Endothelial cell of umbilical vein (primary cell): ENCODE measurements at places on chromosomes 11 and 22. TPM values are rescaled to one million over a fixed set of nuclear protein-coding genes. Genes with fewer than 3 reads are reported as not detected.
A peak's percentile ranks its signal among the peaks of the same experiment; 100 is the strongest.

DNA sequence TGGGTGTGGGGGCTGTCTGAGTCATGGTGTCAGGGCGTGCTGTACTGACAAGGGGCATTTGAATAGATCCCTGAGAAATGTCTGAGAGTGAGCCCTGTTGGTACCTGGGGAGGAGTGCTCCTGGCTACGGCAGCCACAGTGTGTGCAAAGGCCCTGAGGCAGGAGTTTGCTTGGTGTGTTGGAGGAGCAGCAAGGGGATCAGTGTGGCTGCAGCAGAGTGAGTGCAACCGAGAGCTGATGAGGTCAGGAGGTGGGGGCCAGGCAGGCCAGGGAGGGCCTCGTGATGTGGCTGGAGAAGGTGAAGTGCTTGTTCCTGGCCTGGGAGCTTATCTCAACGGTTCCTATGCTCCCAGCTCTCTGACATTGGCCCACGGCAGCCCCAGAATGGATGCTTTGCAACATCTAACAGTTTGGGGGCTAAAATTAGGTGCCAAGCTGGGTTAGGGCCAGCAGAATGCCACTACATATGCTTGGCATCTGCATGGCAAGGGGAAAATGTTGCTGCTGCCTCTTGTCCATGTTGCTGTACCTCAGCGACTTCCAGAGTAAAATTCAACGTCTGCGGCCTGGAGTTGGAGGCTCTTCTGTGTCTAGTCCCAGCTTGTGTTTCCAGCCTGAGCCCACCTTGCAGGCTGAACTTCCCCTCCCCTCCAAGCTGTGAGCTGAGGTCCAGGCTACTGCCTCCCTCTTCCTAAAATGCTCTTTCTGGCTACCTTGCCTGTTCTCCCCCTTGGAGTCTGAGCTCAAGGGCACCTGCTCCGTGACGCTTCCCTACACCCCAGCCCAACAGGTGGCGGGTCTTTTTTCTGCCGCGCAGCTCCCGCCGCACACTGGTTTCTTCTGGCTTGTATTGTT lies 48.2 kb upstream of the MYEOV start:
- peaks cover 8% of the 10 kb centered on the region for H3K27me3 ChIP-seq
- H3K4me1 ChIP-seq = no peaks in the 10 kb centered on the region
- no peak for DNase-seq
- no peak overlapping the region for H3K4me3 ChIP-seq
- no peaks in the 10 kb centered on the region for H3K36me3 ChIP-seq

GRCh38 chr22:30422481-30423300 lies 2.9 kb upstream of the MTFP1 start:
- H3K4me1 ChIP-seq = peaks cover 59% of the 10 kb centered on the region
- no peaks in the 10 kb centered on the region for H3K27me3 ChIP-seq
- DNase-seq = peak; percentile 60
- H3K4me3 ChIP-seq = no peak overlapping the region
- peak overlapping the region; percentile 98 for H3K27ac ChIP-seq

DNA sequence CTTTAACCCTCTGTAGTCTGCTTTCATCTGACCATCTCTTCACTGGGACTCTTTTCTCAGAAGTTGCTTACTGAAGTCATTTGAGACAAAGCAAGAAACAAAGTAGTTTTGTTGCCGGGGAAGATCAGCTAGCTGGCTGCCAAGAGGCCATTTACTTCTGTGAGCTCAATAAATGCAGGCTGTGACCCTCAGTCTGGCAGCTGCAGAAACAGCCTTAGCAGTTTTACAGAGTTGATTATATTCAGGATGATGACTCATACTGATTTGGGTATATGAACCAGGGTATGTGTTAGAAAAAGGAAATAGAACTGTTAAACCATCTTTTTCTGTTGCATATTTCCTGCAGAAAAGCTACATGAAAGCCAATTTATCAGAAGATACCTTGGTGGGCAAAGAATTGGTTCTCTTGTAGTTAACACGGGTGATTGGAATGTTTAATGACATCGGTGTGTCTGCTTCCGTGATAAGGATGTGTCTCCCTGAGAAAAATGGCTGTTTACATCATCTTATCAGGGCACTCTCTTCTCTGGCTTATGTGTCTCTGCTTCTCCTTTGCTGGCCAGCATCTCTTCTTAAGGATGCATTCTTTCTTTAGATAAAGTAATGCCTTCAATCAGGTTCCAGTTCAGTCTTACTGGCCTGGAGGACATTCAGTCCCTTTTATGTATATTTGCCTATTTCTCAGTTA lies 18.5 kb downstream of the FIBIN start:
- H3K27me3 ChIP-seq = no peaks in the 10 kb centered on the region
- H3K4me1 ChIP-seq = no peaks in the 10 kb centered on the region
- H3K4me3 ChIP-seq = no peak overlapping the region
- peak; percentile 72 for DNase-seq
- H3K36me3 ChIP-seq = no peaks in the 10 kb centered on the region

DNA sequence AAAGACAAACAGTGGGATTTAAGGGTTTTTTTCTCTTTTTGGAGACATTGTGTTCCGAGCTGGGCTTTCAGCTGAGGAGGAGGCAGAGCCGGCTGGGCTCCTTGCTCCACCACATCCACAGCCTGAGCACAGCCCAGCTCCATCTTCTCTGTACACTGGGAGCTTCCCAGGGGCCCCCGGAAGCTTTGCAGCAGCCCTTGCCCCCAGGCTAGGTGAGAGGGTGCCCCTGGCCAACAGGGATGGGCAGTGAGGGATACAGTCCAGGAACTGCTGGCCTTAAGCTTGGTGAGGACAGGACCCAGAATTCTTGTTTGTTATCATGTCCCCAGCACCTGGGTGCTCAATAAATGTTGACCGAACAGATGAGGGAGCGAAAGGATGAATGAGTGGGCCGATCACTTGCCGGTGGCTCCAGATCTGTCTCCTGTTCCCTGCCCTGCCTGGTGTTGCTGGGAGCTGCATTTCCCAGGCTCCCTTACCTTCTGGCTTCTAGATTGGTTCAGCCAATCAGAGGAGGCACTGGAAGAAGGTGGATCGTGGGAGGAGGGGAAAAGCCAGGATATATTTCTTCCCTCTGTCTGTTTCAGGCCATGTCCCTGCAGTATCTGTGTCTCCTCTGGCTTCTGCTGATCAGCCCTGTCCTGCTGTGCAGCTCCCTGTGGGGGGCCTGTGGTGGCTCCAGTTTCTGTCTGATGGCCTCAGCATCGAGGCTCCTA lies 26.5 kb upstream of the NECTIN1 start:
- peaks cover 16% of the 10 kb centered on the region for H3K27me3 ChIP-seq
- no peak overlapping the region for H3K27ac ChIP-seq
- H3K4me3 ChIP-seq = no peak overlapping the region
- H3K4me1 ChIP-seq = no peaks in the 10 kb centered on the region

- no peak overlapping the region for H3K4me3 ChIP-seq
- no peak for DNase-seq
- H3K27ac ChIP-seq = no peak overlapping the region
- H3K4me1 ChIP-seq = no peaks in the 10 kb centered on the region
- no peaks in the 10 kb centered on the region for H3K27me3 ChIP-seq
These were observed 145.5 kb downstream of the TRIM29 start for GRCh38 chr11:119992171-119993051.

GRCh38 chr11:92330114-92330513 lies 105.5 kb downstream of the FAT3 start:
- no peaks in the 10 kb centered on the region for H3K27me3 ChIP-seq
- no peak for DNase-seq
- H3K36me3 ChIP-seq = no peaks in the 10 kb centered on the region
- H3K27ac ChIP-seq = no peak overlapping the region
- no peak overlapping the region for H3K4me3 ChIP-seq

DNA sequence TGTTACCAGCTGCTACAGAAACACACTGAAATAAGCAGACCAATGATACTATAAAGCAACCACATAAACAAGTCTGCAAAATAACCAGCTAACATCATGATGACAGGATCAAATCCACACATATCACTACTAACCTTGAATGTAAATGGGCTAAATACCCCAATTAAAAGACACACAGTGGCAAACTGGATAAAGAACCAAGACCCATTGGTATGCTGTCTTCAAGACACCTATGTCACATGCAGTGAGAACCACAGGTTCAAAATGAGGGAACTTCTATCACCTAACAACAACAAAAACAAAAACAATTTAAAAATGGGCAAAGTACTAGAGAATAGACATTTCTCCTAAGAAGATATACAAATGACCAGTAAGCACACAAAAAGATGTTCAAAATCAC lies 89.9 kb downstream of the ARHGAP32 start:
- H3K27me3 ChIP-seq = no peaks in the 10 kb centered on the region
- no peaks in the 10 kb centered on the region for H3K4me1 ChIP-seq
- DNase-seq = no peak
- H3K36me3 ChIP-seq = no peaks in the 10 kb centered on the region
- no peak overlapping the region for H3K4me3 ChIP-seq

DNA sequence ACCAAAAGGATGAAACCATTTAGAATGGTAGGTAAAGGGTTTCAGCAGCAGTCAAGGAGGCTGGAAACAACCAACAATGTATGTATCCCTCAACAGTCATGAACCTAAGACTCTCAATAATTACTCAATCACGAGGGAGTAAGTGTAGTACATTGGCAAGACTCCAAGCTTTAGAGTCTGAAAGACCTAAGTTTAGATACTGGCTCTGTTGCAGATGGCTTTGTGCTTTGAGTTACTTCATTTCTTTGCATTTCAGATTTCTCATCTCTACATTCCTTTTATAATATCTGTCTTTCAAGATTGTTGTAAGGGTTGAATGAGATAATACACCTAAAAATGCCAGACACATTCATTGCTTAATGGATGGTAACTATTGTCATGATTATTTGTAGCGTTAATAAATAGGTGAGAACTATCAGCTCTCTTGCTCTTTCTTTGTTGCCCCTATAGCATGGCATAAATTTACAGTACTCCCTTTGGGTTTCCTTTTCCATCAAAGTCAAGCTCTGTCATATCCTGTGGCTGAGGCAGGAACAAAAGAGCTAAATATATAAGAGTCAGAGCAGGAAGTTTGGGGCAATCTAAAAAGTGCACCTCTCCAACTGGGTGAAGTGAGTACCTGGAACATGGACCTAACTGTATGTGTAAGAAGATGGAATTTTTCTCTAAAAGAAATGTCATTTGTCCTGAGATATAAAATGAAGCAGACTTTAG lies 228.2 kb upstream of the ZC3H12C start:
- H3K27me3 ChIP-seq = no peaks in the 10 kb centered on the region
- H3K4me1 ChIP-seq = peaks cover 23% of the 10 kb centered on the region
- H3K4me3 ChIP-seq = no peak overlapping the region
- peak; percentile 43 for DNase-seq

DNA sequence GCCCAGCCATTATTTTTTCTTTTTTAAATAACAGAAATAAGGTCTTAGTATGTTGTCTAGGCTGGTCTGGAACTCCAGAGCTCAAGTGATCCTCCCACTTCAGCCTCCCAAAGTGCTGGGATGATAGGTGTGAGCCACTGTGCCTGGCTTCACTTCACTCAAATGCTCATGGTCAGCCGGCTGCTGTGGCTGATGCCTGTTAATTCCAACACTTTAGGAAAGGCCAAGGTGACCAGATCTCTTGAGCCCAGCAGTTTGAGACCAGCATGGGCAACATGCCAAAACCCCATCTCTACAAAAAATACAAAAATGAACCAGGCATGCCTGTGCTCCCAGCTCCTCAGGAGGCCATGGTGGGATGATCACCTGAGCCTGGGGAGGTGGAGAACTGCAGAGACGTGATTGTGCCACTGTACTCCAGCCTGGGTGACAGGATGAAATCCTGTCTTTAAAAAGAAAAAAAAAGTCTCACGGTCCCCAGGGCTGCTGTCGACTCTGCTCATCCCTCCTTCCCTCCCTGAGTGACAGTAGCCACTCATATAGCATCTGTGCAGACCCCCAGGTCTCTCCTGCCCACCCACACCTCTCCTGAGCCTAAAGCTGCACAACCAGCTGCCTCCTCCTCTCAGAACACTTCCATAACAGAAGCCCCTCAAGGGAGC lies 3.6 kb downstream of the YDJC start:
- no peaks in the 10 kb centered on the region for H3K27me3 ChIP-seq
- H3K4me1 ChIP-seq = no peaks in the 10 kb centered on the region
- DNase-seq = no peak
- peaks cover 16% of the 10 kb centered on the region for H3K36me3 ChIP-seq
- H3K27ac ChIP-seq = no peak overlapping the region

- no peaks in the 10 kb centered on the region for H3K27me3 ChIP-seq
- H3K27ac ChIP-seq = no peak overlapping the region
- H3K4me3 ChIP-seq = no peak overlapping the region
- DNase-seq = no peak
- no peaks in the 10 kb centered on the region for H3K4me1 ChIP-seq
These were observed 98.8 kb downstream of the CRYBB2 start for GRCh38 chr22:25318081-25318823.

- no peaks in the 10 kb centered on the region for H3K27me3 ChIP-seq
- peaks cover 22% of the 10 kb centered on the region for H3K4me1 ChIP-seq
- H3K36me3 ChIP-seq = no peaks in the 10 kb centered on the region
- peak within 1 kb of the TSS; percentile 32 for H3K27ac ChIP-seq
These were observed at the start of gene CTSD for GRCh38 chr11:1763796-1764661. CTSD (minus strand) TSS chr11:1763927; CDS start chr11:1763859, 68 bp downstream.

DNA sequence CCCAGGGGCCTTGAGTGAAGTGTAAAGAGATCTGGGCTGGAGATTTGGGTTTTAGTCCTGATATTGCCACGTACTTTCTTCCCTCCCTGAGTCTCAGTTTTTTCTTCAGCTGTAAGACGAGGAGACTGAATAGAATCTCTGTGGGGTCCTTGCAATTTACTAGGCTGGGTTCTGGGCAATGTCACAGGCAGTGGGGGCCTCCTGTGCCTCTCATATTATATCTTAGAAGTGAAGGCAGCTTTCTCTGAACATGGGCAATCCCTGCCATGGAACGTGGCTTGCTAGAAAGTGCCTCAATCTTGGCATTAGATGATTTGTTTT lies 62.0 kb upstream of the PTPRJ start:
- peaks cover 39% of the 10 kb centered on the region for H3K4me1 ChIP-seq
- H3K27me3 ChIP-seq = no peaks in the 10 kb centered on the region
- no peaks in the 10 kb centered on the region for H3K36me3 ChIP-seq
- peak overlapping the region; percentile 63 for H3K27ac ChIP-seq
- no peak for DNase-seq

- H3K27ac ChIP-seq = no peak overlapping the region
- no peaks in the 10 kb centered on the region for H3K4me1 ChIP-seq
- no peaks in the 10 kb centered on the region for H3K36me3 ChIP-seq
- no peak overlapping the region for H3K4me3 ChIP-seq
- no peak for DNase-seq
These were observed 354.3 kb downstream of the BUD13 start for GRCh38 chr11:116418388-116419041.

The CHADL gene
- polyA plus RNA-seq = 1.1 and 2.1 TPM in 2 replicates

The GNAZ gene
- 0.44 and 0.45 TPM in 2 replicates for polyA plus RNA-seq

The ZNF70 gene
- polyA plus RNA-seq = 1.7 and 1.9 TPM in 2 replicates

The SYT7 gene
- 0.08 and 0.13 TPM in 2 replicates for polyA plus RNA-seq

The TCN1 gene
- polyA plus RNA-seq = not detected in 2 replicates

The SLC5A12 gene
- not detected in 2 replicates for polyA plus RNA-seq
